ENCODE measurements at places on chromosomes 7 and 10. TPM values are rescaled to one million over a fixed set of nuclear protein-coding genes. Genes with fewer than 3 reads are reported as not detected.

The FAM24B gene
- total RNA-seq: 2.5 TPM

The MMS19 gene
- total RNA-seq: 48.4 TPM

The TPST1 gene
- total RNA-seq: 53.2 TPM

The SPAM1 gene
- total RNA-seq: not detected

The ZWINT gene
- total RNA-seq: 86.4 TPM

The UNCX gene
- not detected for total RNA-seq

Data from Caki2 (cell line).